SK-N-SH (cell line): ENCODE measurements at places on chromosomes 11 and 22.

- DNase-seq: no peak
Observed at GRCh38 chr11:76148941-76149613, 57.2 kb downstream of the WNT11 start.

- no peak for DNase-seq
Observed at GRCh38 chr11:102955624-102956023, at the start of gene MMP13. MMP13 (minus strand) TSS chr11:102955732; CDS start chr11:102955705, 27 bp downstream.

DNA sequence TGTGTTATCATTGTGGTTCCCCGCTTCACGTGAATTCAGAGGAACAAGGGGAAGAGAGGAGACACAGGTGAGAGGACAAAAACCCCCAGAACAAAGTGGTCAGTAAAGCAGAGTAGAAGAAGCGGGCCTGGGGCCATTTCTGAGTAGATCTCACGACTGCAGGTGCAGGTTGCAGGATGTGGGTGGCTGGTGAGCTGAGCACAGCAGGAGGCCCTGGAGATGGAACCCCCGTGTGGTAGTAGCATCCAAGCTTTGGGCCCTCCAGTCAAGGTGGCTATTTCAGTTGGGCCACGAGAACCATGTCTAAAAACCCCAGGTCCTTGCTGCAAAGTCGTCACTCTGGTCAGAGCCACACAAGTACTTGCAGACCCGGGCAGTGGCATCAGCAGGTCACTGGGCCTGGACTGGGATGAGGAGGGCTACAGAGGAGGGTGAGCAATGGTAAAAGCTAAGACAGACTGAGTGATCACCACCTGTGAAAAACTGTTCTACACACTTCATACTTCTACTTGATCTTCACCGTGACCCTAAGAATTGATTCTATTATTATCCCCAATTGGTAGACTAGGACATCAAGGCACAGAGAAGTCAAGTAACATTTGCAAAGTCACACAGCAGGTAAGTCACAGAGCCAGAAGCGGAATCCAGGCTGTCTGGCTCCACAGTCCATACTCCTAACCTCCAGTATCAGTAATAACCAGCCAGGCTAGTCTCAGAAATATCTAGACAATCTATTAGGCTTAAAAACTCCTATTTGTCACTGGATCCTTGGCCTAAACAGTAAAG lies 43.8 kb downstream of the SLC1A2 start:
- DNase-seq: no peak

- no peak for DNase-seq
Observed at GRCh38 chr11:128355558-128355957, 231.8 kb downstream of the ETS1 start.

GRCh38 chr22:49734882-49735281 lies 92.8 kb downstream of the BRD1 start:
- DNase-seq: peak; percentile 15

GRCh38 chr11:17277024-17277584 lies 565 bp downstream of the NUCB2 start:
- DNase-seq: no peak

DNA sequence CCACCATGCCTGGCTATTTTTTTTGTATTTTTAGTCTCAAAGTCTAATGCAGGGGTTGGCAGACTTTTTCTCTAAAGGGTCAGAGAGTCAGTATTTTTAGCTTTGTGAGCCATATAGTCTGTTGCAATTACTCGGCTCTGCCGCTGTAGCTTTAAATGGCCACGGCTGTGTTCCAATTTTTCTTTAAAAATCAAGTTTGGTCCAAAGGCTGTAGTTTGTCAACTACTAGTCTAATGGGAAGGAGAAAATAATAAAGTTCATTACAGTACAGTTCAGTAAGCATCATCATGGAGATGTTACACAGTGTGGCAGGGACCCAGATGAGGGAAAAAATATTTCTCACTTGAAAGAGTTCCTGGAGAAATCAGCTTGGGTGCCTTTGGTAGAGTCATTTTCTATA lies 107.6 kb downstream of the CSNK2A3 start:
- DNase-seq: no peak

GRCh38 chr22:44586999-44587736 lies 89.1 kb upstream of the RTL6 start:
- DNase-seq: no peak

- peak; percentile 10 for DNase-seq
Observed at GRCh38 chr11:130476200-130476921, 27.9 kb downstream of the ADAMTS15 start.

GRCh38 chr11:65188486-65188885 lies 6.8 kb downstream of the CAPN1 start:
- no peak for DNase-seq

DNA sequence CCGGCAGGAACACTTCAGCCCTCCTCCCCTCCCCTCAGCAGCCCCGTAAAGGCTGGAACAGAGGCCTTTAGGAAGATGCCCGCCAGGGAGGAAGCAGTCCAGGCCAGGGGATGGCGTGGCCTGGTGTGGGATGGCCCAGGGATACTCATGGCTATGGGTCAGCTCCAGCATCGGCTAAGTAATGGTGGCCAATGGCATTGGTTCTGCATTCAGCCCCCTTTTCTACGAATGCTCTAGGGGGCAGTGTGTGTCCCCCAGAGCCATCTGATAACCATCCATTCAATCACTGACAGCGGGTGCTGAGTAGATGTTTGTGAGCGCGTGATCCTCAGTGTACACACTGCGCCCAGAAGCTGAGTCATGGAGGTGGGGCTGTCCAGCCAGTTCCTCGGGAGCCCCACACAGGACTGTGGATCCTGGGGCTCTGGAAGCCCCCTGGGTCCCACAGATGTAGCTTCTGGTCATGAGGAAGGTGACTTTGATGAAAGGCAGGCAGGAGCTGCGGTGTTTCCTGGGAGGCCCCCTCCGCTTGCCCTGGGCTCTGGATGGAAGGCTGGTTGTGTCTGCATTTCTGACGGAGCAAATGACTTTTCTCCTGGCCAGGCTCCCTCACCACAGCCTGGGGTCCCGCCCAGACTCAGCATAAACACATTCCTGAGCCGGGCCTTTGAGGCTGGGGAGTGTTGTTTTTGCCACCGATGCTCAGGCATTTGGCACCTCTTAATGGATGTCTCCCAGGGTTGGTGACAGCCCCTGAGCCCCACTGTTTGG lies 46.5 kb downstream of the FBLN1 start:
- DNase-seq: no peak

DNA sequence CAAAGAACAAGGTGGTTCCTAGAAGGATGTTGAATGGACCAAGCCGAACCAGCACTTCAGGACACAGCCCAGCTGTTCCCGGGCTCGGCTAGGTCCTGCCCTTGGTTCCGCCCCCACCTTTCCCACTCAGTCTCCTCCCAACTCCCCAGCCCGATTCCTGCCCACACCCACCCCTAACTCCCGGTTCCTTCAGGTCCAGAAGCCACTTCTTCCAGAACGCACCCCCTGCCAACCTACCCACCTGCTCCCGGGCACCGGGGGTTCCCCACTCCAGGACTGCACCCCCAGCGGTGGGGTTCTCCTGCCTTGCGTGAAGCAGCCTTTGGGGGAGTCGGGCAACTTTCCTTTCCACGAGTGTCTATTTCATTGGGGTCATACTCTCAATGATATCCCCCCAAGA lies 30.7 kb downstream of the CERK start:
- DNase-seq: no peak
